ENCODE measurements at places on chromosomes 7 and 10. TPM values are rescaled to one million over a fixed set of nuclear protein-coding genes. Genes with fewer than 3 reads are reported as not detected.

DNA sequence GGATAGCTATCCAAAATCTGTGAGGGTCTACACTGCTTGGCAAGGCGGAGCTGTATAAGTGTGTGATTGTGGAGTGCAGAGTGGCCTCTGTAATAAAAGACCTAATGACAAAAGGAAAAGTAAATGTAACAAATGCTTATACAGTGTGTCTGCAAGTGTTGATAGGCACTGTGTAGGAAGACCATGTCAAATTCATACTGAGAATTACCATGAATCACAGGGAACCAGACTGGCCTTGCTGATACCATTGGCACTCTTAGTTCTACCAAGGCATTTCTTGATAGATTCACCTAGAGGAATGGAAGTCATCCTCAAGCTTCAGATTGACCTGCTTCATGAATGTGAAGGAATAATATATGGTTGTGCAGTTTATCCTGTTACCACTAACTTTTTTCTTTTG, 58.8 kb downstream of the CYCS start:
- no peak overlapping the region for H3K27ac ChIP-seq
- no peak overlapping the region for H3K4me3 ChIP-seq
- H3K36me3 ChIP-seq, result no peaks in the 10 kb centered on the region
- peaks cover 20% of the 10 kb centered on the region for H3K4me1 ChIP-seq
- no peaks in the 10 kb centered on the region for H3K27me3 ChIP-seq

The PTN gene
- not detected for total RNA-seq

The PTPRN2 gene
- total RNA-seq, result 0.51 TPM

DNA sequence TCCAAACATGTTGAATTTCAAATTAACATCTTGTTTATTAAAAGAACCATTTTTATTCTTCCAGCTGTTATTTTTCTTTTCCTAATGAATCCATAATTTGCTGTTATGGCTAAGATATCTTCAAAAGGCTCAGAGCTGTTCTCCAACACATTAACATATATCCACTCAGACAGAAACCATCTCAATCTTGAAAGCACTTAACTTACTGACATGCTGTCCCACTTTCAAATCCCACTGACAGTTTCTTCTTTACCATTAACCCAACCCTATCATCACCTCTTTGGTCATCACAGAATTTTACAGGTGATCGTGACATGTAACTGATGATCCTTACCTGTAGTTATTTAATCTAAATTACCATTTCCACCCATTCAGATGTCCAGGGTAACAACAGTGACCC, 75.5 kb upstream of the AFAP1L2 start:
- no peaks in the 10 kb centered on the region for H3K27me3 ChIP-seq
- peak overlapping the region; percentile 23 for H3K27ac ChIP-seq
- DNase-seq, result no peak

The ABCB4 gene
- not detected for total RNA-seq

The ASZ1 gene
- total RNA-seq, result not detected

DNA sequence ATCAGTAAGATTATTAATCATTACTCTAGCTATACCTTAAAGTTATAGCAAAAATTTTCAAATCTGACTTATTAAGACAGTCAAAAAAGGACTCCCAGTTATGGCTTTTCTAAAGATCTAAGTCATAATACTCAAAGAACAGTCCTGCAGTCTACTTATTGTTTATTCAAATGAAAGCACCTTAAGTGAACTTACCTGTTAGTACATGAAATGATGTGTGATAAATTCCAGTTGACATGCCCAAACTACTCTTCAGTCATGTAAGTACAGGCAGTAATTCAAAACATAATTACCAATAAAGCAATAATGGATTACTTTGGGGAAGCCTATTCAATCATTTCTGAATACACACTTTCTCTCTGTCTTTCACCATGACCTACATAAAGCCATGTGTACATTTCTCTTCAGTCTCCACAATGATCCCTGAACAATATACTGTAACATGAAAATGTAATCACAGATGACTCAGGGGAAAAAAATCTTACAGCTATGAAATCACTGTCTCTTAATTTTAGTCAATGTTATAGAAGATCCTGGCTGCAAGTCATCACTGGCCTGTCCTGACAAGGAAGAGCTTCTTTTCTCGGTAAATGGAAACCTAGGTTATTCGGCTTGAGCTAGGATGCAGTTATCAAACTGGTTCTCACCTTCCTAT, 420.7 kb upstream of the LRRTM3 start:
- no peak overlapping the region for H3K27ac ChIP-seq
- no peaks in the 10 kb centered on the region for H3K27me3 ChIP-seq
- no peak overlapping the region for H3K4me3 ChIP-seq
- no peak for DNase-seq

The TSPAN12 gene
- not detected for total RNA-seq

GRCh38 chr7:48718731-48719378, 205.5 kb upstream of the CDC14C start:
- no peak overlapping the region for H3K4me3 ChIP-seq
- DNase-seq, result no peak
- H3K36me3 ChIP-seq, result no peaks in the 10 kb centered on the region
- no peak overlapping the region for H3K27ac ChIP-seq

The TRIL gene
- total RNA-seq, result not detected

GRCh38 chr7:2321020-2321419, 6.8 kb upstream of the SNX8 start:
- H3K4me1 ChIP-seq, result no peaks in the 10 kb centered on the region
- H3K27me3 ChIP-seq, result no peaks in the 10 kb centered on the region
- no peaks in the 10 kb centered on the region for H3K36me3 ChIP-seq
- no peak overlapping the region for H3K27ac ChIP-seq
- no peak for DNase-seq

GRCh38 chr7:127865466-127865865, 165.8 kb downstream of the LRRC4 start:
- no peak overlapping the region for H3K27ac ChIP-seq
- DNase-seq, result no peak
- H3K27me3 ChIP-seq, result no peaks in the 10 kb centered on the region
- peaks cover 22% of the 10 kb centered on the region for H3K4me1 ChIP-seq
- H3K4me3 ChIP-seq, result no peak overlapping the region

All from activated CD4-positive, alpha-beta memory T cell treated with anti-CD3 and anti-CD28 coated beads for 36 hours (primary cell).